ENCODE measurements at places on chromosomes 16 and 17.

DNA sequence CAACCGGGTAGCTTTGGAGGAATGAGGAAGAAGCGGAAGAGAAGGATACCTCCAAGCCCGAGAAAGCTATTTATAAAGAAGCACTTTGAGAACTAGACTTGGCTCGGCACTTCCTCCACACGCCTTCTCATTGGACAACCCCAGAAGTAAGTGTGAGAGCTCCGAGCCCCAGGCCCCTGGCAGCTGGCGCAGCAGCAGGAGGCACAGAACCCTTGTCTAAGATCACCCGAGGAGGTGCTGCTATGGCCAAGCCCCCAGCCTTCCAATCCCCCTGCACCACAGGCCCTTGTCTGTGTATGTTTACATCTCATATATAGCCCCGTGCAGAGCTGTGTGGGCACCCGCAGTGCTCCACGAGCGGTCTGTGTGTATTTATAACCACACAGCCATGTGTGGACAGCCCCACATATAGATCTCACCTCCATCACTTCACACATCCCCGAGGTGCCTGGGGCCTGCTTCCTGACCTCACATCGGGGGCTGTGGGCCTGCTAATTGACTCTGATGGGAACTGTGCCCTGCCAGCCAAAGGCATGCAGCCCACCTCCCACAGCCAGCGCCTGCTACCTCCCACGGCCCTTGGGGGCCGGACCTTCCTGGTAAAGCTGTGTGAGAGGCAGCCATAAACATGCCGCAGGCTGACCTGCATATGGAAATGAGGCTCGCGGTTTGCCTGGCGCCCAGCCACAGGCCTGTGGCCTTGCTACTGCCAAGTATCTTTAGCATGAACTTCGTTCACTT is 96.1 kb downstream of the C17orf67 start:
- no peak for DNase-seq

DNA sequence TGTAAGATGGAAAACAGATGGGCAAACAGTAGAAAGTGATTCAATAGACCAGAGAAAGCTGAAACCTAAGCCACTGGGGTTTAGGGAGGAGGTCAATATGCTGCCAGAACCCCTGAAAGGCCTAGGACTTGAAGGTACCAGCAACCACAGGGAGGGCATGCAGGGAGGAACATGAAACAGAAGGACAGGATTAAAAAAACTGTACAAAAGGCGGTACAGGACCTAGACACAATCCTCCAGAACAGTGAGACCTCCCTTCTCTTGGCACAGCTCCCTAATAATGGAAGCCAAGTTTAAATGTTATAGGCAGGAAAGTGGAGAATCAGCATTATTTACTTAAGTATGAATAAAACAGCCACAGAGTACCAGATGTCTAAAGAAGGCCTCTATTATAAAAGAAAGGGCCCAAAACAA is 105.5 kb downstream of the SPAG9 start:
- DNase-seq, result no peak

GRCh38 chr16:86479419-86479818 is 30.9 kb upstream of the FOXF1 start:
- no peak for DNase-seq

DNA sequence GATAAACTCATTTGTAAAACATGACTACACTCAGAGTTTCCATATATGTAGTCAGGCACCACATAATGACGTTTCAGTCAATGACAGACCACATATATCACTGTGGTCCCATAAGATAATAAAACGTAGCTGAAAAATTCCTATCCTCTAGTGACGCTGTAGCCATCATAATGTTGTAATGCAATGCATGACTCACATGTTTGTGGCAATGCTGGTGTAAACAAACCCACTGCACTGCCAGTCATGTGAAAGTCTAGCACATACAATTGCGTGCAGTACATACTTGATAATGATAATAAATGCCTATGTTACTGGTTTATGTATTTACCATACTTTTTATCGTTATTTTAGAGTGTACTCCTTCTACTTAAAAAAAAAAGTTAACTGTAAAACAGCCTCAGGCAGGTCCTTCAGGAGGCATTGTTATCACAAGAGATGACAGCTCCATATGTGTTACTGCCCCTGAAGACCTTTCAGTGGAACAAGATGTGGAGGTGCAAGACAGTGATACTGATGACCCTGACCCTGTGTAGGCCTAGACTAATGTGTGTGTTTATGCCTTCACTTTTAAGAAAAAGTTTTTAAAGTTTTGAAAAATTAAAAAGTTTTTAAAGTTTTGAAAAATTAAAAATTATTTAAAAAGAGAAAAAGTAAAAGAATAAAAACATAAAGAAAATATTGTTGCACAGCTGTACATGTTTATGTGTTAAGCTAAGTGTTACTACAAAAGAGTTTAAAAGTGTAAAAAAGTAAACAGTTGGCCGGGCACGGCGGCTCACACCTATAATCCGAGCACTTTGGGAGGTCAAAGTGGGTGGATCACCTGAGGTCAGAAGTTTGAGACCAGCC is 9.0 kb downstream of the STAT5B start:
- DNase-seq, result no peak

- DNase-seq, result no peak
Observed at GRCh38 chr17:63354256-63354655, 91.8 kb downstream of the CYB561 start.

- no peak for DNase-seq
Observed at GRCh38 chr17:55154101-55154500, 110.7 kb upstream of the HLF start.

- no peak for DNase-seq
Observed at GRCh38 chr16:89275837-89276720, 58.6 kb downstream of the ZNF778 start.

- peak; percentile 99 for DNase-seq
Observed at GRCh38 chr17:73231841-73232586, 29.7 kb downstream of the CPSF4L start.

- DNase-seq, result peak; percentile 14
Observed at GRCh38 chr16:50274326-50275097, 8.2 kb downstream of the ADCY7 start.

DNA sequence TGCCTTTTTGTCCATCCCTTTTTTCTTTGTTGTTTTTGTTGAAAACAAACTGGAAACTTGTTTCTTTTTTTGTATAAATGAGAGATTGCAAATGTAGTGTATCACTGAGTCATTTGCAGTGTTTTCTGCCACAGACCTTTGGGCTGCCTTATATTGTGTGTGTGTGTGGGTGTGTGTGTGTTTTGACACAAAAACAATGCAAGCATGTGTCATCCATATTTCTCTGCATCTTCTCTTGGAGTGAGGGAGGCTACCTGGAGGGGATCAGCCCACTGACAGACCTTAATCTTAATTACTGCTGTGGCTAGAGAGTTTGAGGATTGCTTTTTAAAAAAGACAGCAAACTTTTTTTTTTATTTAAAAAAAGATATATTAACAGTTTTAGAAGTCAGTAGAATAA is 4.9 kb downstream of the SOX9 start:
- no peak for DNase-seq

- DNase-seq, result no peak
Observed at GRCh38 chr16:67429053-67429798, 1.7 kb upstream of the HSD11B2 start.

GRCh38 chr17:21418446-21419298 is 42.5 kb downstream of the KCNJ12 start:
- DNase-seq, result no peak

- DNase-seq, result no peak
Observed at GRCh38 chr17:57580055-57580739, 164.9 kb downstream of the CCDC182 start.

- DNase-seq, result no peak
Observed at GRCh38 chr16:9969580-9969979, 212.6 kb downstream of the GRIN2A start.

All from iPS-NIHi11 (cell line).